Esophagus mucosa (tissue), 1 donor: ENCODE measurements at places on chromosomes 5 and 9. TPM values are rescaled to one million over a fixed set of nuclear protein-coding genes. Genes with fewer than 3 reads are reported as not detected.

SLC6A7 gene
- not detected for total RNA-seq

PFN3 gene
- not detected for total RNA-seq

ZNF608 gene
- total RNA-seq, result 6.7 TPM

SHISAL2B gene
- not detected for total RNA-seq

FOXD4L4 gene
- total RNA-seq, result 0.52 TPM

BTNL3 gene
- total RNA-seq, result not detected

HOMER1 gene
- total RNA-seq, result 7.6 TPM

LRRC19 gene
- total RNA-seq, result 0.08 TPM

GMCL2 gene
- not detected for total RNA-seq

ABL1 gene
- 28.4 TPM for total RNA-seq

LCN1 gene
- total RNA-seq, result not detected

CCDC183 gene
- total RNA-seq, result not detected

OCLN gene
- total RNA-seq, result 58.1 TPM

RANBP3L gene
- total RNA-seq, result 0.16 TPM

CDC25C gene
- 2.7 TPM for total RNA-seq

KLF4 gene
- total RNA-seq, result 113 TPM

FOXD4L3 gene
- total RNA-seq, result not detected

CTNND2 gene
- total RNA-seq, result not detected

DDX4 gene
- not detected for total RNA-seq

PCDHGA5 gene
- 0.72 TPM for total RNA-seq

GCNT4 gene
- 1.4 TPM for total RNA-seq
